Choroid plexus epithelial cell (primary cell): ENCODE measurements at places on chromosomes 6 and 20.

DNA sequence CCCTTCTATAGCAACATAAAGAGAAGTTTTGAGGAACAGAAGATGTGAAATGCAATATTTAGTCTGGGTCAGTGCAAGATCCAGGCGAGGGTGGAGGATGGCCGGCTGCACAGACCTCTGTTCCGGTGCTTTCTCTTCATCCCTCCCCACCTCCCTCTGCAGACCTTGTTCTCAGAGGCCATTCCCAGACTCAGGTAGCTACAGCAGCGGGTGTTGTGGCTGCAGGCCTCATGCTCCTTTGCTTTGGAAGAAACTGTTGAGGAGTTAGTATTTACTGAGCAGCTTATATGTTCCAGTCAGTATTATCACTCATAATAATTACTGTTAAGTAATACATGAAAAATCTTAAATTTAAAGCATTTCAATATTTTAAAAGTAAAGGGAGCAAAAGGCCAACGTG is 1.7 kb downstream of the BTN3A3 start:
- no peak for DNase-seq

DNA sequence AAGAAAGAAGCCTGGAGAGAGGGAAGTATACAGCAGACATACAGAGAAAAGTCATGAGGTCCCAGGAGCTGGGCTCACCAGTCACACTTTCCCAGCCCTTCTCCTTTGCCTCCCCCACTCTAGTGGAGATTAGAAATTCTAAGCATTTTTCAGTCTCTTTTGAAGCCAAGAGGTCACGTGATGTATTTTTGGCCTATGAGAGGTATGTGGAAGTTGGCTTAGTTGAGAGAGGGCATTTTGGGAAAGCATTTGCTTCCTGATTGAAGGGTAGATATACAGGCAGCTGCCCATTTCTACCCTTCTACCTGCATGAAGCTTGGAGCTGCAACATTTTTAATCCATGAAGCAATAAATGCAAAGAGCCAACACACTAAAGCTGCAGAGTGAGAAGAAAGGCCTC is 106.0 kb upstream of the TNFAIP3 start:
- DNase-seq: peak; percentile 50

GRCh38 chr6:164200071-164200470 is 785.6 kb downstream of the QKI start:
- peak; percentile 5 for DNase-seq

- DNase-seq: peak; percentile 73
Observed at GRCh38 chr6:41371461-41371991, 36.1 kb downstream of the NCR2 start.

DNA sequence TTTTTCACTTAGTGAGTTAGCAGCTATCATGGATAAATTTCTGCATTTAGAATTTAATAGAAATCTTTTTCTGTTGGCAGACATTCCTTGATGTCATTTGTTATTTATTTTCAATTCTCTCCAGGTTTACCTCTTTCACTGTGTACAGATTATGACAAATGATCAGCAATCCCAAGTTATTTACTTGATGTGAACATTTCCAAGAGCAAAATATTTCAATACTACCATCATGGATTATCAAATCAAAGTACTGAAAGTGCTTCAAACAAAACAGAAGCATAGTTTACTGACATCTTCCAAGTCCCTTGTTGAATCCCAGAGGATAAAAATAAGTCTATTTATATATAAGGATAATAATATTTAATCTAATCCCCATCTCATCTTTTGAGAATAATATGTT is 852.2 kb upstream of the CITED2 start:
- no peak for DNase-seq

- peak; percentile 10 for DNase-seq
Observed at GRCh38 chr20:46551522-46552381, 1.3 kb upstream of the OCSTAMP start.

DNA sequence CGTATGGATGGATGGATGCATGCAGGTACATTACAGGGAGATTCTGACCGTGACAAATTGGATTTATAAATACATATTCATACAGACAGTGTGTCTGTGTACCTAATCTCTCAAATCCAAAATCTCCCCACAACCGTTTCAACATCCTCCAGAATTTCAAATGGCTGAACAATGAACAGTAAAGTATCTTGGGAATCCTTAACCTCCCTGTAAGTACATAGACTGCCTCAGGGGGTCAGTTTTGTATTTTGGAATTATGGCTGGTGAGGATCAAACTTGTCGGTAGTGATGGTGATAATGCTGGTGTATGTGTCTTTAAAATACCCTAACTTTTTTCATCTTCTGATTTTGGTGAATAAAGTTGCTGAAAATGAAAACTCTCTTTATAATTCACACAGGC is 246.2 kb downstream of the FOXC1 start:
- no peak for DNase-seq

DNA sequence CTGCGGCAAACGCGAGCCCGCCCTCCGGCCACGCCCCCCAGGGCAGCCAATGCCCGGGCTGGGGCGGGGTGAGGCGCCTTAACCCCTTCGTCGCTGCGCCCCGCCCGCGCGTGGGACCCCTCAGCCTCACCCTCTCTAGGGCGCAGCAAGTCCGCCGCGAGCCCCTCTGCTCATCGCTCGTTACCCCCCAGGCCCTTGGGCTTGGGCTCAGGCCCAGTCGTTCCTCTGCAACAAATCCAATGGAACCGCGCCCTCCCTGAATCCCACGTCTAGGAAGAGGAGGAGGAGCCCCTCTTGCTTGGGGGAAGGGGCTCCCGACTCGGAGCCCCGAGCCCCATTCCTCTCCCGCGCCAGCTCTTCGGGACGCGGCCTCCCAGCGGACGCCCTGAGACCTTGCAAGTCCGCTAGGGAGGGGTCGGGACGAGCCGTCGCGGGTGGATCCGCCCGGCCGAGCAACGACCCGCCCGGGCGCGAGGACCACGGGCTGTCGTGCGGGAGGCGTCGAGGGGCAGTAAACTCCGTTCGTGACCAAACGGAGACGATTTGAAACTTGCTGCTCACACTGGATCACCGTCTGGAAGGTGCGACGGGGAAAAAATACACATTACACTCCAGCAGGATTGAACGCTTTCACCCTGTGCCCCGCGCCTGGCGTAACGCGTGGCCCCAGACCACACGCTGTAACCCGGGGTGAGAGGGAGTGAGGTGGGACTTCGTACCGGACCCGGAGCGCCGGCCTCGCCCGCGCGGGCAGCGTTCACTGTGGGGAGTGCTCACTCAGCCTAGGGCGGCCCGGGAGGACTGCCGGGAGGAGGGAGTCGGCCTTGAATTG is 477 bp upstream of the LZTS3 start:
- DNase-seq: peak; percentile 79

GRCh38 chr6:21367649-21368154 is 225.8 kb upstream of the SOX4 start:
- DNase-seq: no peak

GRCh38 chr6:90575267-90575666 is 11.6 kb downstream of the MAP3K7 start:
- DNase-seq: peak; percentile 33

DNA sequence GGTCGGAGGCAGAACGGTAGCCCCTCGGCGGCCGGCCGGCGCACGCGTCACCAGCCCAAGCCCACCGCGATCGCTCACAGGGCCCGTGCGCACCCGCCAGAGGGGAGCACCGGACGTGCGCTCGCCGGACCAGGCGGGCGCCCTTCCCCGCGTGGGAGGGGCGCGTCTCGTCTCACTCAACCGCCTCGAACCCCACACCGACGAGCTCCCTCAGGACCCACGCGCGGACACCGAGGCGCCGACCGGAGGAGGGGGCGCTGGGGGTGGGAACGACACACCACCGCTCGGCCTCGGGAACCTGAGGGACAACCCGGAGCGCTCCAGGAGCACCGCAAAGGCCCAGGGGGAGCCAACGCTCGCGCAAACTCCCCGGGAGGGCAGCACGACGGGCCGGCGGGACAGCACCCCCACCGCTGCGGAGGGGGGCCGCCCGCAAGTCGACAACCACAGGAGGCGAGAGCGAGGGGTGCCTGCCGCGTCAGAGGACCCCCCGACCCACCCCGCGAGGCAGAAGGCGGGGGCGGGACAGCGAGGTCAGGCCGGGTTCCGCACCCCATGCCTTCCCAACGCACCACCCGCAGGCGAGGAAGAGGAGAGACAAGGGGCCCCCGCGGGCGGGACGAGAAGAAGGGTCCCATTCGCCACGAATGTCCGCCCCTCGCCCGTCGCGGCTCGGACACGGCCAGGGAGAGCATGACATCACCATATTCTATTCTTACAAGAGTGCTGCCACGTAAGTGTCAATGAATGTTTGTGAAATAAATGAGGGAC is 512.7 kb upstream of the ZNF337 start:
- peak; percentile 39 for DNase-seq

GRCh38 chr6:56860475-56860874 is 94.4 kb upstream of the BEND6 start:
- peak; percentile 42 for DNase-seq

GRCh38 chr6:89047473-89047872 is 33.1 kb upstream of the PNRC1 start:
- DNase-seq: no peak

DNA sequence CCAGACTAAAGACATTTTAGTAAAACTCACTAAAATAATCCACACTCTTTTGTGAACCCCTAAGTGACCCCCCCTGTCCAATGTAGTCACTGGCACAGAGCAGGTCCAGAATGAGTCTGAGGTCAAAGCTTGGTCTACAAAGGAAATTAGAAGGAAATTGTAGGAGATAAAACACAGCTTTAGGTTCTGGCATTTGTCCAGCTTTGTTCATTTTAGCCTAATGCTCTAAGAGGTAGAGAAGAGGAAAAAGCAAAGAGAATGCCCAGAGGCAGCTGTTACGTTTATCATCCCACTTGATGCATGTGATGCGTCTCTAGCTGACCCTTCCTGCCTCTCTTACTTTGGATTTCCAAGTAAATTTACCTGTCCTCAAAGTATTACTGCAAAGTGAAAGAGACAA is 62.5 kb downstream of the CNKSR3 start:
- DNase-seq: peak; percentile 62

GRCh38 chr20:59183751-59184150 is 20.1 kb downstream of the ZNF831 start:
- DNase-seq: no peak

DNA sequence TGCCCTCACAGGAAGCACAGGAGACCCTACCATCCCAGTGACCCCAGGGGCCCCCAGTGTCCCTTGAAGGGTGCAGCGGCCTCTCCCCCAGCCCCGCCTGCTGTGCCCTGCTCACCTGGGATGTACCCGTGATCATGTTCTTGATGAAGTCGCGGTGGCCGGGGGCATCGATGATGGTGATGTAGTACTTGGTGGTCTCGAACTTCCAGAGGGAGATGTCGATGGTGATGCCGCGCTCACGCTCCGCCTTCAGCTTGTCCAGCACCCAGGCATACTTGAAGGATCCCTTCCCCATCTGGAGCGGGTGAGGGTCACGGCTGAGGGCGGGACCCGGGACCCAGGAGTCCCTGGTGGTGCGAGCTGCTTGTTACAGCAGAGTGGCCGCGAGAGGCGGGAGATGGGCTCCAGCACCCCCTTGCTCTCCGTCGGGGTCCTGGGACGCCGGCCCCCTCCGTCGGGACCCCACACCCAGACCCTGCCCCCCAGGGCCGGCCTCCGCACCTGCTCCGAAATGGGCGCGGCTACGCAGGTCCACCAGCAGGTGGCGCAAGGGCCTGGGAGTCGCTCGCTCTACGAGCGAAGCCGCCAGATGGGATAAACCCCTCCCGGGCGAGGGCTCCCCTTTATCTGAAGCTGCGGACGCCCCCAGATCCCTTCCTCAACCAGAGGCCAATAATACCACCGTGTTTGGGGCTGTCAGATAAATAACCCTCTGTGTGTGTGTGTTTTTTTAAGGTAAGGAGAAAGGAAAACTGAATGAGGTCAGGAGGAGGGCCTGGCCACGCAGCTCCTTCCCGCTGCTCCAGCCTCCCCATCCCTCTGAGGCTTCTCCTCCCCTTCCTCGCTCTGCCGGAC is 2.9 kb downstream of the EEF1A2 start:
- DNase-seq: peak; percentile 44

DNA sequence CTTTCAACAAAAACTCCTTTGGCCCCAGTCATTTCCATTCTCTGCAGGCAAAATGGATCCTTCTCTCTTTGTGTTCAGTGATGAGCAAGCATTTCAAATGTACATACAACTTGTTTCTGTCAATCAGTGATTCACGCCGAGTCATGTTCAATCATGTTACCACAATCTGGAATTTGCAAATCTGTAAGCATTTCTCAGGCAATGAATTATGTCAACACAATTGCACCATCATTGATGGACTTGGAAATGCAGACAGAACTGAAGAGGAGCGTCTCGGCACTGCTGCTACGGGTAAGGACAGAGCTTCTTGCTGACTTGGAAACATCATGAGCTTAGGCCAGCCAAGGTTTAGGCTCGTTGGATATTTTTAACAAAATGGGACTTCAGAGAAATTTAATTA is 132.8 kb upstream of the AGPAT4 start:
- peak; percentile 96 for DNase-seq

GRCh38 chr20:55097621-55098020 is 622.2 kb downstream of the DOK5 start:
- no peak for DNase-seq

- DNase-seq: peak; percentile 90
Observed at GRCh38 chr6:87907521-87907920, 140.1 kb upstream of the SPACA1 start.

GRCh38 chr6:44653761-44654218 is 266.3 kb downstream of the CDC5L start:
- DNase-seq: peak; percentile 38

DNA sequence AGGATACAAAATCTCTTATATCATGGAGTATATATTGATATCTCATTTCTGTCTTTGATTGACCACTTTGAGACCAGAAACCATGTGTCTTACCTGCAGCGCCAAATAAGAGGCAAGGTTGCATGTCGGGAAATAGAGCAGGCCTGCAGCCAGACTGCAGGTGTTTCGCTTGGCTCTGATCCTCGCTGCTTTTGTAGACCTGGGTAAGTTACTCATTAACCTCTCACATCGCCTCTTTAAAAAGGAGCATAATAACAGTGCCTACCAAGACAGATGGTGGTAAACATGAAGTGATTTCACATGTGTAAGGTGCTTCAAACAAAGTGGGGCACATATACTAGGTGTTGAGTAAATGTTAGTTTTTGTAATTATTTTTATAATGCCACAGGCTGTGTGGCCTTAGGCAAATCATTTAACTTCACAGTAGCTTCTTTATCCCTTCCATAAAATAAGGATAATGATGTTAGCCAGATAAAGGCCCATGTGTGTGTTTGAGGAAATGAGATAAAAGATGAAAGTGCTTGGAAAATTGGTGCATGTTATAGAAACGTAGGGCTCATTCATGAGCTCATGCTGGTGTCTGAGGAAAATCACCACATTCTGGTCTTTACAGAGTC is 248.8 kb upstream of the MAP3K7 start:
- no peak for DNase-seq

- DNase-seq: peak; percentile 10
Observed at GRCh38 chr6:76862936-76863335, 600.4 kb downstream of the HTR1B start.

GRCh38 chr6:159031846-159032245 is 12.9 kb downstream of the TAGAP start:
- no peak for DNase-seq

- DNase-seq: no peak
Observed at GRCh38 chr20:25314497-25315417, 66.9 kb downstream of the PYGB start.

GRCh38 chr6:15452182-15452941 is 206.5 kb downstream of the JARID2 start:
- DNase-seq: no peak
